ENCODE measurements at places on chromosomes 6 and 20.

GRCh38 chr6:1322696-1323219 lies 10.9 kb downstream of the FOXQ1 start:
- no peak for DNase-seq

GRCh38 chr6:153591159-153591558 lies 447.9 kb upstream of the OPRM1 start:
- no peak for DNase-seq

DNA sequence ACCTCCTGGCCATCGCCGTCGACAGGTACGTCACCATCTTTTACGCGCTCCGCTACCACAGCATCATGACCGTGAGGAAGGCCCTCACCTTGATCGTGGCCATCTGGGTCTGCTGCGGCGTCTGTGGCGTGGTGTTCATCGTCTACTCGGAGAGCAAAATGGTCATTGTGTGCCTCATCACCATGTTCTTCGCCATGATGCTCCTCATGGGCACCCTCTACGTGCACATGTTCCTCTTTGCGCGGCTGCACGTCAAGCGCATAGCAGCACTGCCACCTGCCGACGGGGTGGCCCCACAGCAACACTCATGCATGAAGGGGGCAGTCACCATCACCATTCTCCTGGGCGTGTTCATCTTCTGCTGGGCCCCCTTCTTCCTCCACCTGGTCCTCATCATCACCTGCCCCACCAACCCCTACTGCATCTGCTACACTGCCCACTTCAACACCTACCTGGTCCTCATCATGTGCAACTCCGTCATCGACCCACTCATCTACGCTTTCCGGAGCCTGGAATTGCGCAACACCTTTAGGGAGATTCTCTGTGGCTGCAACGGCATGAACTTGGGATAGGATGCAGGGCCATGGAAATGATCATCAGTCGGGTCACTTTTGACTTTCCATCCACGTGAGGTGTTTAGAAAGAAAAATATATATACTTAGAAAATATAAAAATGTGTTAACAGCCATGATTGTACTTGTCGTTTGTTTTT lies 868 bp downstream of the MC3R start:
- no peak for DNase-seq

- DNase-seq = no peak
These were observed 38.7 kb upstream of the THEMIS start for GRCh38 chr6:127939442-127940066.

DNA sequence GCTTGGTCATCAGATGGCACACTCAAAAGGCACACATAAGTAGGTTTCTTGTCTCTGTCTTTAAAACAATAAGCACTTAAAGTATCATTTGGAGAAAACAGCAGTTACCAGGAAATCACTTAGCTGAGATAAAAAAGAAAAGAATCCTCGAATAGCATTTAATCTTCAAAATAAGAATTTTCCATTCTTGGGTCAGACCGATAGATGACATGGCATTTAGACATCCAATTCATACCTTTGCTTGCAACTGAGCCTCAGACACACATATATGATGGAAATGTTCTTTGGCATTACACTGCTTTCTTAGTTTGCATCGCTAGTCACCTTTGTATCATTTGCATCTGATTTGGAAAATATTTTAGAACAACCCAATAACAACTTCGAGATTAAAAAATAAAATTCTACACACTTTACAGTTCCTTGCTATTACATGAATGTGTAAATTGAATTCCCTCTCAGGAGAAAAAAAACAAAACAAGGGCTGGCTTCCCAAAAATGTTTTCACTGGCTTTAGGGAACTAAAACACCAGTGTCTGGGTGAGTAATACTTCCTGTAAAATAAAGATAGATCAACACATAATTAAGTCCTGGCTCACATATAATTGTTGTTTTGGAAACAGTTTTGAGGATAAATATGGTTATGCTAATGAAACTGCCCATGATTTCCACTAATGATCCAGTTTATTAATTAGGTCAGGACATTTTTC lies 1.3 kb upstream of the RNF217 start:
- DNase-seq = no peak

GRCh38 chr6:150069706-150070105 lies 785 bp upstream of the ULBP3 start:
- peak; percentile 58 for DNase-seq

DNA sequence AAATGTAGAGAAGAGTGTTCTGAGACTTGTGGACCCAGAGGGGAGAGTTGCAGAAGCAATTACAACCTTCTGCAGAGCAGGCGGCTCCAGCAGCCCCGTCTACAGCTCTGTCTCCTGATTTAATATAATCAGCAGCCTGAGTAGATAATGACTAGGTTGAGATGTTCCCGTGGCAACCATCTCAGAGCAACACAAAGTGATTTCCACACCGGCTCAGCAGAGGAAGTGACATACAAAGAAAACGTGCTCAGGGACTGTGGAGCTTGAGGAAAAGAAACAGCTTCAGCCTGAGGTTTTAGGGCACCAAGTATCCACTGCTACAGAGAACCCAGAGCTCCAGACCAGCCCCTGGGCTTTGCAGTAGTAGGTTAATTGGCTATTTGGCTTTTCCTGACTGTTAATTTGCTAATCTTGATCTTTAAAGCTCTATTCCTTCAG lies 136.4 kb downstream of the MTFR2 start:
- DNase-seq = peak; percentile 66

GRCh38 chr6:15770347-15771143 lies 107.7 kb upstream of the DTNBP1 start:
- no peak for DNase-seq

DNA sequence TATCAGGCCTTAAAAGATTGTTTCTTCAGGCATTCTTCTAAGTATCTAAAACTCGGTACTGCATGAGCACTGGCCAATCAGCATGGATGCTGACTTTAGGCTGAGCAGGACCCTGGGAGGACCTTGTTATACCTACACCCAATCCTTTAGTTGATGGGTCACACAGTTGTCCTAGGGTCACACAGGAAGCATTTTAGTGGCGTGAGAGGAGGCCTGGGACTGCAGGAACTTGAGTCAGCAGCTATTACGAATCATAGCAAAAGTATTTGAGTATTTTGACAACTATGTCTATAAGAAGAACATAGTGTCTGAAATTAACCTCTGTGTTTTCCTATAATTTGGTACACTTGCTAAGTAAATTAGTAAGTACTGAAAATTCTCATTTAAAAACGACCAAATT lies 741.4 kb downstream of the HACE1 start:
- DNase-seq = no peak

GRCh38 chr20:36463212-36464061 lies 77.9 kb upstream of the MYL9 start:
- no peak for DNase-seq

- peak; percentile 33 for DNase-seq
These were observed 114.9 kb upstream of the BTN3A2 start for GRCh38 chr6:26249957-26250697.

DNA sequence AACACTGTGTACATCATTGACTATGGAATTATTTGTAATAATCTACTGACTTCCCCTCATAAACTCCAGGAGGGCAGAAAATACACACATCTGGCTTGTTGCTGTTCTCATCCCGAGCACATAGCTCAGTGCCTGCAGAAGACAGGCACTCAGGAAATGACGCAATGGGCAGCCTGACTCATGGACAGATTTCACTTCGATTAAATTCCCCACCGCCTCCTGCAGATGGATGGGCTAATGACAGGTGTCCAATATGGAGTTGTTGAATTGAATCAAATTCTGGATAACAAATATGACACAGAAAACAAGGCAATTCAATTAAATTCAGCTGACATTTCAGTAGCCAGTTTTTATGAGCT lies 9.1 kb downstream of the ANKRD60 start:
- no peak for DNase-seq

GRCh38 chr6:17505062-17505476 lies 95.0 kb upstream of the FAM8A1 start:
- DNase-seq = no peak

GRCh38 chr6:29927275-29927569 lies 15.1 kb upstream of the HLA-A start:
- DNase-seq = no peak

GRCh38 chr6:150252714-150253444 lies 110.0 kb downstream of the PPP1R14C start:
- no peak for DNase-seq

GRCh38 chr6:45387236-45387635 lies 9.5 kb upstream of the SUPT3H start:
- DNase-seq = no peak

- peak; percentile 88 for DNase-seq
These were observed 31.6 kb upstream of the NOTCH4 start for GRCh38 chr6:32255199-32256153.

DNA sequence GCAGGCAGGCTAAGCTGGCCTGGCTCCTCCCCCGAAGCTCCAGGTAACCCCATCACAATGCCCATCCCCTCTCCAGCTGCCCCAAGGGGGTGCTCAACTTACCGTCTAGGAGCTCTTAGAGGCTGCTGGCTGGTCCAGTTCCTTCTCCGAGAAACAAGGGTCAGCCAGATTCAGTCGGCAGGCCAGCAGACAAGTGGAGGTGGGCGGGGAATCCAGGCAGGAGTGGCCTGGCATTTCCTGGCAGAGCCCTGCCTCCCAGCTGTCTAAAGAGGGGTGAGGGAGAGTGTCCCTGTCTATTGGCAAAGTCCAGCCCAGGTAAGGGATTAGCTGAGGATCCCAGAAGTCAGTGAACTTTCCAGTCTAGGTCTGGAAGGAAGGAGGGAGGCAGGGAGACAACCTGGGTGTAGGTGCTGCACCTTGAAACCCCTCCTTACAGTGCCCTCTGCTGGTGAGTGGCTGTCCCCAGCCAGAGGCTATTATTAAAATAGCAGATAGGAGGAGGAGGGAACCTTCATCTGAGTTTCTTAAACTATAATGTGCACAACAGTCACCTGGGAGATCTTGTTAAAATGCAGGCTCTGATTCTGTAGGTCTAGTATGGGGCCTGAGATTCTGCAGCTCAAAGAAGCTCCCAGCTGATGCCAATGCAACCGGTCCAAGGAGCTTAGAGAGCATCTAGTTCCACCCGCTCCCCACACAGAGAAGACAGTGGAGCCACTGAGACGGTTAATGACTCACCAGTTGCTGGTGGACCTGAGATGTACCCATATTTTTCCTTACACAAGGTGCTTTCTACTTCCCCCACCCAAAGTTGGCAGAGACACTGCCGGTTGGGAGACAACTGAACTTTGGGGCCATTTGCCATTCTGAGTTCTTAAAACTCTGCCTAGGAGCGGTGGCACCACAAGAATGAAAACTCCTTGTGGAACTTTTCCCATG lies at the start of gene UNC5CL:
TSS of gene UNC5CL (minus strand) at position 162 of the 939 bp plus-strand sequence. CDS start 4,147 bp downstream, outside the sequence.
- DNase-seq = no peak

- no peak for DNase-seq
These were observed 126.4 kb downstream of the BANF2 start for GRCh38 chr20:17825960-17826843.

GRCh38 chr6:92759178-92759577 lies 660.2 kb downstream of the EPHA7 start:
- no peak for DNase-seq

DNA sequence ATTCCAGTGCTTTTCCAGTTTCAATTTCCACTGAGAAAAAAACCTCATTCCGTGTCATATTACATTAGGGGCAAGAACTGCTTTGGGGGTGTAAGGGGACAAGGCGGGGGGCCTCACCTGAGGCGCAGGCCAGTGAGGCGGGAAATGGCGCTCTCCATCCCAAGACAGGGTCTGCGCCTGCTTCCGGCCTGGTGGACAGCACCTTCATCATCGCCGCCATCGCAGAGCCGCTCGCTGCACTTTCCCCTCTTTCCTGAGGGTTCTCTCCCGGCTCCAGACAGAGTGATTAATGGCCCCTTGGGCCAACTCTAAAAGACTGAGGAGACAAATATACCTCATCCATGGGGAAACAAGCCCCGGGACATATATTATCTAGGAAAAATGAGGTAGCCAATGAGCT lies 270.0 kb upstream of the SOX4 start:
- no peak for DNase-seq

DNA sequence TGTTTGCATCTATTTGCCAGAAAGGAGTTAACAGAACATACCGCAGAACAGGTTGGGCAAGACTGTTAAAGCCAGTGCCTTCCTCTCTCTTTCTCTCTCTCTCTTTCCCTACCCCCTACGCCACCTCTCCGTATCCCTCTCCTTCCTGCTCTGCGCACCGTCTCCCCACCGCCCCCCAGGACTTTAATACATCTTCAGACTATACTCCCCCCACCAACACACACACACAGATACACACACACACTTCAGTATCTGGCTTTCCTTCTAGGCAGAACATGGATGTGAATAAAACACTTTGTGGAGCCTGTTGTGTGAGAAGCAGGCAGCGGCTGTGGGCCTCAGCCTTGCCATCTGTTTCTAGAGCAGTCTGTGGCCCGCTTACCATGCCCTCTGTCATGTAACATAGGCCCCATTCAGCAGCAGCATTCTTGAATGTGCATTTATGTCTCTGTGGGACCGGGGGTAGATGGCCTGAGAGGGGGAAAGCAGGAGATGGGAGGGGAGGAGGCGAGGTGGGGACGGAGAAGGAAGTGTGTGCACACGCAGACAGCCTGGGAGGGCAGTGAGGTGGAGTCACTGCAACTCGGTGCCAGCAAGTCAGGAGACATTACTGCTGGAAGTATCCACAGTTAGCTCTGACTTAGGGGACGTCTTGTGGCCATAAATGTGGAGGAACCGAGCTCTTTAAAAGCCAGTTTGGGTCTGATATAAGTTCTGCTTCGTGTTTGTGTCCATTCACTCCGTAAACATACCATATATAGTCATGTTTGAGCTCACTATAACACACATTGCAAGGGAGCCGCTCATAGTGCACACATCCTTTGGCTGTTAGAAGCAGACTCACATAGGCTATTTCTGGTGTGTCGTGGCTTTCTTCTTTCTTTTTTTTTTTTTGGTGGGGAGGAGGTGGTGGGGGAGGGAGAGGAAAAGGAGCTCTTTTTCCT lies 38.4 kb downstream of the RREB1 start:
- peak; percentile 68 for DNase-seq

DNA sequence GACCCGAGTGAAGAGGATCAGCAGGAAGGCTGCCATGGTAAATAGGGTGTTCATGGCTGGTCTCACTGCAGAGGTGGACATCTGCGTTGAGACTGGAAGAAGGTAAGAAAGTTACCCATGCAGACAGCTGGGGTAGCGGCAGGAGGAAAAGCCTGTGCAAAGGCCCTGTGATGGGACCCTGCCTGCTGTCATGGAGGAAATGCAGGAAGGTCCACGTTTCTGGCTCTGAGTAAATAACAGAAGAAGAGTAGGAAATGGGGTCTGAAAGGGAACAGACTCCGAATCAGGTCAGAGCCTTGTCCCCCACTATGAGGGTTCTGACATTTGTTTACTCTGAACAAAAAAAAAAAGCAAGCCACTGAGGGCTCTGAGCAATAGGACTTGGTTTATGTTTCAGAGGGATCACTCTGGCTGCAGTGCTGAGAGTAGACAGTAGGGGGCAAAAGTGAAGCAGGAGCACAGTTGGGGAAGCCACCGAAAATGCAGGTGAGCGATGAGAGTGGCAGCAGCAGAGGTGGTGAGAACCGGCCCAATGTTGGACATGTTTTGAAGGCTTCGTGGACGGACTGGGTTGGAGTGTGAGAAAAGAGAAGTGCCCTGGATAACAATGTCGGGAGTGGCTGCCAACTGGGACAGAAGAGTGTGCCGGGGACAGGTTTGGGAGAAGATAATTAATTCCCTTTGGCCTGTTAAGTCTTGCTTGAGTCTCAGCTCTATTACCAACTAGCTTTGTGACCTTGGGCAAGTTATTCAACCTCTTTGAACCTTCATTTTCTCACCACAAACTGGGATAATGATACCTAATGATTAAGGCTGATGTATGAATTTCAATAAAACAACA lies 57.9 kb upstream of the MAP7 start:
- peak; percentile 78 for DNase-seq

All from right cardiac atrium (tissue), 5 donors.